Activated T-helper 2 cell treated with anti-CD3 and anti-CD28 coated beads, Interferon-gamma antibody, Interleukin-2, Interleukin-4, amounts not matched to agents 10 μg/mL and 5 μg/mL and 100 μg/mL, durations not matched to agents 14 hours and 24 hours and 36 hours (primary cell): ENCODE measurements at places on chromosomes 12 and 14. TPM values are rescaled to one million over a fixed set of nuclear protein-coding genes. Genes with fewer than 3 reads are reported as not detected.

Gene PTPRB
- not detected in 2 replicates for total RNA-seq

Gene SLC8B1
- total RNA-seq = 20.8 and 23.5 TPM in 2 replicates

Gene GPR162
- total RNA-seq = 0.11 and 0.30 TPM in 2 replicates

GRCh38 chr12:77924703-77925102 lies 94.0 kb downstream of the NAV3 start:
- no peak for DNase-seq

DNA sequence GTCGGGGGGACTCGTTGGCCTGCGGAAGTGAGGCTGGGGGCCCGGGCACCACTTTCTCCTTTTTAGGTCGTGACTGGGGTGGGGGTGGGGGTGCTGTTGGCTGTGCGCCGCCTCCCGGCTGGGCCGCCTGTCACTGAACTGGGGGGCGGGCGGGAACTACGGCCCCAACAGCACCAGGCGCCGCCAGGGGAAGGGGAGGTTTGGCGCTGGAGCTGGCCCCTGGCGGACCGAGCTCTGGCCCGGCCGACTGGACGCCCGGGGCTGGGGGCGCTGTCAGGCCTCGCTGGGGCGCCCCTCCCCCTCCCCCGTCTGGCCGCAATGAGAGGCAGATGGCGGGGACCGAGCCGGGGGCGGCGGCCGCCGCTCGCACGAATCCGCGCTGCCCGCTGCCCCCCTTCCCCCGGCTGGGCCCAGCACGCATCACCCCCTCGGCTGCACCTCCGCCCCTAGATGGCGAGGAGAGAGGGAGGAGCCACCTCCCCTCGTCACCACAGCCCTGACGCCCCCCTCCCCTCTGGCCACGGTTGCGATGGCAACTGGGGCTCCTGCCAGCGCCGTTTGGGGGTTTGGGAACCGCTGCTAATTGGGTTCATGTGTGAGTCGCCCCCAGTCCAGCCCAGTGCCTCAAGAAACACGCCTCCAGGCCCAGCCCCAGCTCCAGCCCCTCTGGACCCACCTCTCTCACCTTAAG lies 723 bp downstream of the NFATC4 start:
- DNase-seq = no peak

GRCh38 chr12:106311139-106311538 lies 8.6 kb downstream of the TCP11L2 start:
- no peak for DNase-seq

GRCh38 chr12:108349278-108349688 lies 10.2 kb upstream of the CMKLR1 start:
- no peak for DNase-seq

GRCh38 chr14:34539407-34540180 lies at the start of gene EAPP:
Gene EAPP, minus strand, starts transcription at chr14:34539701. Its CDS starts 73 bp downstream, at chr14:34539628.
- peak; percentile 92 for DNase-seq

- DNase-seq = no peak
Measured at GRCh38 chr14:34741840-34742239, 27.4 kb upstream of the CFL2 start.

DNA sequence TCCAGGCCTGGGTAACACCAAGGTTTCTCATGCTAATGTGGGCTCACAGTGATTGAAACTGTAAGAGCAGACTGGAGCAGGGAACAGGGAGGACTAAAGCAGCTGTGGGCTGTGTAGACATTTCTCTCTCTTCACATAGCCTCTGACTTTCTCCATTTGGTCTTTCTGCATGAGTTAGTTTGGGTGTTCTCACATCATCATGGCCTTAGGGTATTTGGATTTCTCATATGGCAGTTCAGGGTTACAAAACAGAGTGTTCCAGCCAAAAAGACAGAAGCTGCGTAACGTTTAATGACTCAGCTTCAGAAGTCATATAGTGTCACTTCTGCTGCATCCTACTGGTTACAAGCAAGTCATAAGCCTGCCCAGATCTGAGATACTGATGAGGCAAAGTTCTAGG lies 52.0 kb upstream of the OSBPL8 start:
- no peak for DNase-seq

DNA sequence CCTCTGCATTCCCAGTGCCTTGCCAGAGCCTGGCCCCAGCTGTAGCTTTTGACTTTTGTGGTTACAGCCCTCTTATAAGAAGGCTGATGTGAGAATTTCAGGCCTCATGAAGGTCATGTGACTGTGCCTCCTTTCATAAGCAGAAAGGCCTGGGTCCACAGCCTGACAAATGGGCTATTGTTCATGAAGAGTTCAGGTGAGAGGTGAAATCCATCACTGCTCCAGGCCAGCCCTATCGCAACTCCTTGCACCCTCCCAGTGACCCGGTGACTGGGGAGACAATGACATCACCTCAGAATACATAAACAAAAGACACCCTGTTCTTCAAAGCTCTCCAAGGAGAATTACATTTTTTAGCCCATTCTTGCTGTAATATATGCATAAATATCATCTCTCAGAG lies 321.5 kb downstream of the PCNX1 start:
- no peak for DNase-seq
